ENCODE measurements at places on chromosomes 2 and 18.
A peak's percentile ranks its signal among the peaks of the same experiment; 100 is the strongest.

- DNase-seq, result no peak
Observed at GRCh38 chr2:158197940-158198339, 96.3 kb downstream of the UPP2 start.

DNA sequence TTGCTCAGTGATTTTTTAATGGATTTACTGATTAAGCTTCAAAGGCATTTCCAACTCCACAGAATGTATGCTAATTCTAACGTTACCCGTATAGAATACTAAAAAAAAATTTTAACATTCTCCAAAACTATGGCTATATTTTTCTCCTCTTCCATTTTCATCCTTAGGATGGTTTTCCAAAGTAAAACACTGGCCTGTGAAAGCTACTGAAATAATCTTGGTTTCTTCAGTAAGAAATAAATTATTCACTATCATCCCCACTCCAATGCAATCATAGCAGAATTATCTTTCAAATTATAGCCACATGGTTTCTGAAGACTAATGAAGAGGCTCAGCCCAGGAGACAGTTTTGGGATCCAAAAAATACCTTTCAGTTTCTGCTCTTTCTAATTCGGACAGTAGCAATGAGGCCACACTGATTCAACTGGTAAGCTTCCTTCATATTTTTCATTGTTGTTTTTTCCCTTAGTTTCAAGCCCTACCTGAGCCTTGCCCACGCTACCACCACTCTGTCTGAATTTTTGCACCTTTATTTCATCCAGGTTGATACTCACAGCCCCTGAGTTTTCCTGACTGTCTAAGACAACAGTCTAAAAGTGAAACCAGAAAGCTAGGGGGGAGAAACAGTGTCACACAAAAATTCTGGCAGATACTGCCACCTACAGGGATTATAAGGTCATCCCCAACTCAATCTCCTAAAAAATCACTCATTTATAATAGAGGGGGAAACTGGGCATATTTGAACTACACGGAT lies 887.9 kb downstream of the NRXN1 start:
- DNase-seq, result peak; percentile 22

- DNase-seq, result no peak
Observed at GRCh38 chr2:17051538-17051937, 385.9 kb upstream of the CYRIA start.

DNA sequence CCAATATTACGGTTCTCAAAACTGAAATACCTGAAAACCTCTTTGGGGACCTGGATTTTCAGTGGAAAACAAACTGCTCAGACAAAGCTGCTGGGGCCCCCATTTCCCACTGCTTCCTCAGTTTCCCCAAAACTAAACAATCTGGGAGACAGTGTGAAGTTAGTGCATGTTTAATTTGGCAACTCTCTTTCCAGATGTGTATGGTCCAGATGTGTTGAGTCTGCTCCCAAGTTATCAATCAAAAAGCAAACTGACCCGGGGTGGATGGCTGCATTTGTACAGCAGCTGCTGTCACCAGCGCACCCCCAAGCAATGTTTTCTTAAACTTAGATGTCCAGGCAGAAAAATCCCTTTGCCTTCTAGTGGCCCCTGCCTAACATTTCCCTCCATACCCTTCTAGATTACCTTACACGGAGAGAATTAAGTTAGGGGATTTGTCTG lies 136.9 kb downstream of the COPS8 start:
- no peak for DNase-seq

DNA sequence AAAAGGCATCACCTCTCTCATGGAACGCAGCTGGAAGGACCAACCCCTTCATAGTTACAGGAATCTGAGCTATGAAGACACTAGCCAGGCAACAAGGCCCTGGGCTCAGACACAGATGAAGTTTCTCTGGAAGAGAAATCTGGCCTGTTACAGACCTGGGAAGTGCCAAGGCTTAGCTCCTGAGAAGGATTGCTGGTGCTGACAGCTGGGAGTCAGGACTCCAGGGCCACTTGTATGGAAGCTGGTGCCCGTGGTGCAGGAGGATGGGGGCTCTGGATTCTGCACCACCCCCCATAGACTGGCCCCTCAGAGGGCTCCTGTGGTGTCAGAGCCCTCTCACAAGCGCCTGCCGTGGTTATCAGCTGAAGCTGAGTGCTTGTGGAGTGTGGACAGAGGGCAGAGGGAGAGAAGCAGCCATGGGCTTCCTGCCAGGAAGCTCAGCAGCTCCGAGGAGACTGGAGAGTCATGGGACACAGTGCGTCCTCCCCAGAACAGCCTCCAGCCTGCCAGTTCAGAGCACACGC lies 87.3 kb upstream of the LCLAT1 start:
- no peak for DNase-seq

- no peak for DNase-seq
Observed at GRCh38 chr2:88022669-88022921, 6.2 kb upstream of the RNU2-63P start.
